ENCODE measurements at places on chromosomes 7 and 10.

DNA sequence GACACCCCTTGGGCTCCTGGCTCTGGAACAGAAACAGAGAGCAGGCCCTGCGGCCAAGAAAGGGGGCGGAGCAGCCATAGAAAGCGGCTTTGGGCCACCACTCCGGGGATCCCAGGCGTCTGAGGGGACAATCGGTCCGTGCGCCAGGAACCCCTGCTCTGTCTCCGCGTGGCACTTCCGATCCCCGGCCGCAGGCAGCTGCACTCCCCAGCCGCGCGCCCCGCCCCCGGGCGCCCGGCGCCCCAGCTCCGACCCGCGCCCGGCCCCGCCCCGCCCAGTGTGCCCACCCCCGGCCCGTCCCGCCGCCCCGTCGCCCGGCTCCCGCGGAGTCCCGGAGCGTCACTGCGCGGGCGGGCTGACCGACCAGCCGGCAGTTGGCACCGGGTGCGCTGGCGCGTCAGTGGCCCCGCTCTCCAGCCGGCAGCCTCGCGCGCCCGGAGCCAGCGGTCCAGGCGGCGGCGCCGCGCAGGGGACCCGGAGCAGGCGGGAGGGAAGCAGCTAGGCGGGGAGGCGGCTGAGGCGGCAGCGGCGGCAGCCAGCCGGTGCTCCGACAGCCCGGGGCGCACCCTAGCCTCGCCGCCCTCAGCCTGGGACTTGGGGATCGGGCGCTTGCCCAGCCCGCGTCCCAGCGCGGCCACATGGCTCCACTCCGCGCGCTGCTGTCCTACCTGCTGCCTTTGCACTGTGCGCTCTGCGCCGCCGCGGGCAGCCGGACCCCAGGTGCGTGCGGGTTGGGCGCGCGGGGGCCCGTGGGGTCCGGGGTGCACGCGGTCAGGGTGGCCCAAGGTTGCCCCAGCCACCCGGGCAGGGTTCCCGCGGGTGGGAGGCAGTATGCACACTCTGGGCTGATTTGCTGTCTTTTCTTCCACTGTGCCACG, at the start of gene ADAMTS14:
ADAMTS14 (plus strand) TSS at position 342 of the 878 bp plus-strand sequence; CDS start at position 639, 297 bp downstream.
- DNase-seq, result no peak

DNA sequence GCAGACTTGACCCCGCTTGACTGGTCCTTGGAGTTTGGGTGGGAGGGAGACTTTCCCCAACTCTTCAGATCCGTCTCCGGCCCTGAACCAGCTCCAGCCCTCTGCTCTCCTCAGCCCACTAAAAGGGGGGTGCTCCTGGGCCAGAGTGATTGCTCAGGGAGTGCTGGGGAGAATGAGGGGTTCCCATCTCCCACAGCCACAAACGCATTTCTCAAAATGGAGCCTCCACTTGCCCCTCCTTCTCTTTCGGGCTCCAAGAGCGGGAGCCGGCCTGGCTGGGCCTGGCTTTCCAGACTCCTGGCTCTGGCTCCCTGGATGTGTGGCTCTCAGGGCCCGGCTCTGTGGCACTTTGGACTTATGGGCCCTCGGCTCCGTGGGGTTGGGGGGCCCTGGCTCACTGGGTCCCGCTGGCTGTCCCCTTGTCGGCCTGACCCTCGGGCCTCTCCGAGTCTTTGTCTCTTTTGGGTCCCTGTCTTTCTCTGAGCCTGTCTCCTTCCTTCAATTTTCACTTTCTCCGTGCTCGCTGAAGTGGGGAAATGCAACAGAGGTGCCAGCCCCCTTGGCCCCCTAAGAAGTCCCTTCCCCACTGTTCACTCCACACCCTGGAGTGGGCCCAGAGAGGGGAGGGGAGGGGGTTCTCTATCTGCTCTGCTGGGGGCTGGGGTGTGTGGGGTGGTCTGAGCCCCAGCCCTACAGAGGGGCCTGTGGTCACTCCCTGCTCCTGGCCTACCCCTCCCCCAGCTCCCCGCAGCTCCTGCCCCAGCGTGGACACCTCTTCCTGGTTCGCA, 713 bp downstream of the LZTS2 start:
- DNase-seq, result no peak

- no peak for DNase-seq
Observed at GRCh38 chr10:35276889-35277288, 59.4 kb upstream of the CCNY start.

DNA sequence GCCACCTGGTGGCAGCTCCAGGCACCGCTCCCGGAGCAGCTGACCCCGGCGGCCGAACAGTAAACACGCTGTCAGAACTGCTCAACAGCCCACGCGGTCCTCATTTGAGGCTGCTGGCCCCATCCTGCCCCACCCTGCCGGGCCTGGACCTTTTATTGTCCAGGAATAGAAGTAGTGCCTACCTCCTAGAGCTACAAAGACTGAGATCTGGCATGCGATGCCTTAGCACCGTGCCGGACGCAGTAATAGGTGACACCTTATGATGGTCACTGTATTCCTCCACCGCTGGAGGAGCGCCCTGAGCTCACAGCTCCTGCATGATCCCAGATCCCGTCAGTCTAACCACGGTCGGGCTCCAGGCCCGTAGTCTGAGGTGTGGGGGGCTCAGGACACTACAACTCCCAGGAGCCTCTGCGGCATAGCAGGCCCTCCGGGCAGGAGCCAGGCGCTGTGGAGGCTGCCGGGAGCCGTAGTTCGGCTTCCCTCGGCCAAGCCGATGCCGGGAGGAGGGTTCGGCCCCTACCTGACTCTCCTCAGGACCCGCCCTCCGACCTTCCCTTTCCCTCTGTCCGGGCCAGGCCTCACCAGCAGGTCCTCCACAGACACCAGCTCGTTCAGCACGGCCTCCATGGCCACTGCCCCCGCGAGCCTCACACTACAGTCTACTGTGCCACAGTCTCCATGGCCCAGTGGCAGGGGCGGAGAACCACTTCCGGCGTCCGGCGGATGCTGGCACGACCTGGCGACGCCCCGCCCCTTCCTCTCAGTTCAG, at the start of gene FIS1:
FIS1 (minus strand) TSS at position 707 of the 772 bp plus-strand sequence; CDS start at position 630, 77 bp downstream.
- peak; percentile 85 for DNase-seq

DNA sequence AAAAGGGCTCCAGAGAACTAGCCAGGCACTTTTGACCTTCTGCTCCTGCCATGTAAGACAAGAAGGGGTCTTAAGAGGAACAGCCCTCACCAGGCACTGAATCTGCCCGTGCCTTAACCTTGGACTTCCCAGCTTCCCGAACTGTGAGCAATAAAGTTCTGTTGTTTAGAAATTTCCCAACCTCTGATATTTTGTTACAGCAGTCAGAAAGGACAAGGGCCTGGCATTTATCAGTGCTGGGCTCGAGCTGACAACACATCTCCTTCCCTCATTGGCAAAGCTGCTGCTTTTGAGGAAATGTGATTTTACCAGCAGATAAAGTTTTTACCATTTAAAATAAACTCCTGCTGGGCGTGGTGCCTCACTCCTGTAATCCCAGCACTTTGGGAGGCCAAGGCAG, 103.5 kb downstream of the GPR26 start:
- DNase-seq, result no peak

DNA sequence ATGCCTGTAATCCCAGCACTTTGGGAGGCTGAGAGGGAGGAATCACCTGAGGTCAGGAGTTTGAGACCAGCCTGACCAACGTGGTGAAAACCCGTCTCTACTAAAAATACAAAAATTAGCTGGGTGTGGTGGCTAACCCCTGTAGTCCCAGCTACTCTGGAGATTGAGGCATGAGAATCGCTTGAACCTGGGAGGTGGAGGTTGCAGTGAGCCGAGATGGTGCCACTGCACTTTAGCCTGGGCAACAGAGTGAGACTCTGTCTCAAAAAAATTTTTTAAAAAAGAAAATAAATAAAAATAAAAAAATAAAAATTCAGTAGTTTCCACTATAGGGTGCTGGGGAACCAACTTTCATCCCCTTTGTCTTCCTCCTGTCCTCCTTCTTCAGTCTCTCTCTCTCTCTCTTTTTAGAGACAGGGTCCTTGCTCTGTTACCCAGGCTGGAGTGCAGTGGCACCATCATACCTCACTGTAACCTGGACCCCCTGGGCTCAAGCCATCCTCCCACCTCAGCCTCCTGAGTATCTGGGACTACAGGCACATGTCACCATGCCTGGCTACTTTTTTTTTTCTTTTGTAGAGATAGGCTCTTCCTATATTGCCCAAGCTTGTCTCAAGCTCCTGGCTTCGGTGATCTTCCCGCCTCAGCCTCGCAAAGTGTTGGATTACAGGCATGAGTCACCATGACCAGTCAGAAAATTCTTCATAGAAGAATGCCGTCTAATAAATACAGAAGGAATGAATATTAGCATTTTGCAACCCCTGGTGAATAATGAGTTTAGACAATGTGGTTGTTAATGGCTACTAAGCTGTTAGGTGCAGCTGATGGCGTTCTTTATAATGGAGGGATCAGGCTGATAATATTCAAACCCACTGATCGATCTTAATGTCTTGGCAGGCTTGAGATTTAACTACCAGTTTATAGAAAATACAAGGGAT, 20.6 kb downstream of the RBM20 start:
- peak; percentile 64 for DNase-seq

- no peak for DNase-seq
Observed at GRCh38 chr10:132329565-132330485, 2.2 kb upstream of the LRRC27 start.

DNA sequence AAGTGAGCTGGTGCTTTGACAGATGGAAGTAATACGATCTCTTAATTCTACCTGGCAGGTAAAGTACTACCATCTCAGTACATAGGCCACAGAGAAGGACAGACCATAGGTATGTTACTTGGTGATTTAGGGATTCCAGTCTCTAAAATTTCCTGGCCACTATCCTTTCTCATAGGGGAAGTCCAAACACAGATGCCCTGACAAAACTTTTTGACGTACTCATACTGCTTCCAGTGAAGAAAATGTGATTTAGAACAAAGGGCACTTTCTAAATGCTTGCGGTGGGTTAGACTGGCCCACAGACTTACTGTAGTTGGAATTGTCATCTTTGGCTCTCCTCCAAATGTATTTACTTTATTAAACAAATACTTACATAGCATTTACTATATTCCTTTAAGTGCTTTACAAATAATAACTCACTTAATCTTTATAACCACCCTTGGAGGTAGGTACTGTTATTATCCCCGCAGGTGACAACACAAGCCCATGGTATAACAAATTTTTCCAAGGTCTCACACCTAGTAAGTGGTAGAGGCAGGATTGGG, 3.0 kb downstream of the PI4K2A start:
- no peak for DNase-seq

GRCh38 chr7:55517191-55517633, 55.1 kb downstream of the VOPP1 start:
- no peak for DNase-seq

- DNase-seq, result no peak
Observed at GRCh38 chr7:134839298-134839697, 59.9 kb downstream of the CALD1 start.

DNA sequence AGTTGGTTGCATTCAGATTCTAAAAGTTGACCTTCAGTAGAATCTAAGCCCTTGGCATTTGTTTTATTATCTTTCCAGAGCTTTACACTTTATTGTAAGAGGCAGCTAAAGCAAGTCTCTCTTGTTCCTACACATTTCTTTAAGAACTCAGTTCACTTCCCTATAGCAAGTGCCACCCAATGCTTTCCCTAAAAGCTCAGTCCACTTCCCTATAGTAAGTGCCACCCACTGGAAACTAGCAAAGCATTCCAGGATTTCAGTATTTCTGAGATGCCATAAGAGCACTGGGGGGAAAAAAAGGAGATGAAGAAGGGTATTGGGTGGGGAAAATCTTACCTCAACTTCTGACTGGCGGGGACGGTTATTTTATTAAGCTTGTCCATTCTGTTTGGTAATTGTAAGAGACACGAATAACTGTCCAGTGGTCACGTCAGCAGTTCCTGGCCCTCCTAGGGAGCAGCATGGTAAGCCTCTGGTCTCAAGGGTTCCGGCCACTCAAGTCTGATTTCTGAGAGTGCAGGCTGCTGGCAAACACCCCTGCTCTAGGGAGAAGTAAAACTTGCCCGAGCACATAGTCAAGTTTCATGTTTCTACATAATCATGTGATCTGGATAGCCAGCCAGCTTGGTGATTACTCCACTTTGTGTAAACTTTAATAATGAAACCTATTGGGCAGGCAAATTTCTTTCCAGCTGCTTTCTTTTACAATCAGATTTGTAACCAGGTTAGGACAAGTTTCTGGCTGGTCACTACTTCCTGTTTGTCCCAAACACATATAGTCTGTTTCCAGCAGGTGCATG, at the start of gene BLNK:
BLNK (minus strand) TSS at position 554 of the 800 bp plus-strand sequence; CDS start at position 383, 171 bp downstream.
- no peak for DNase-seq

- DNase-seq, result no peak
Observed at GRCh38 chr10:131312478-131312836, 936 bp upstream of the TCERG1L start.

DNA sequence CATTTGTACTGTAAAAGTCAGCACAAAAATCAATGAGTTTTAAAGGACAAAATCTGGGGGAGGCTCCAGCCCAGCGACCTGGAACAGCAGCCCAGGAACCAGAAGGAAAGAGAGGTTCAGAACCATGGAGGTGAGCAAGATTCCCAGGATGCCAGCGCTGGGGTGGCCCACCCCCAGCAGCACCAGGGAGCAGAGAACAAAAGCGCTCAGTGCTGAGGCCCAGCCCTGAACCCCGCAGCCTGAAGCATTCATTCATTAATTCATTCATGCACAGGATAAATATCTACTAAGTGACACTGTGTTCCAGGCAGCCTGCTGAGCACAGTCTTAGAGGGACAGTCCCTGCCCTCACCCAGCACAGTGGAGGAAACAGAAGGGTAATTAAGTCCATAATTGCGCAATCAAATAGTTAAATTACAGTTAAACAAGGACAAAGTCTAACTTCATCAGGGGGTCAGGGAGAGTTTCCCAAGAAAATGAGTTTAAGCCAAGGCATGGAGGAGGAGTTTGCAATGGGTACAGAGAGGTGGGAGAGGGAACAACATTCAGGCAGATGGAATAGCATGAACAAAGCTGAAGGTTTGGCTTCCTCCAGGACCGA, 202.3 kb downstream of the GRID1 start:
- no peak for DNase-seq

DNA sequence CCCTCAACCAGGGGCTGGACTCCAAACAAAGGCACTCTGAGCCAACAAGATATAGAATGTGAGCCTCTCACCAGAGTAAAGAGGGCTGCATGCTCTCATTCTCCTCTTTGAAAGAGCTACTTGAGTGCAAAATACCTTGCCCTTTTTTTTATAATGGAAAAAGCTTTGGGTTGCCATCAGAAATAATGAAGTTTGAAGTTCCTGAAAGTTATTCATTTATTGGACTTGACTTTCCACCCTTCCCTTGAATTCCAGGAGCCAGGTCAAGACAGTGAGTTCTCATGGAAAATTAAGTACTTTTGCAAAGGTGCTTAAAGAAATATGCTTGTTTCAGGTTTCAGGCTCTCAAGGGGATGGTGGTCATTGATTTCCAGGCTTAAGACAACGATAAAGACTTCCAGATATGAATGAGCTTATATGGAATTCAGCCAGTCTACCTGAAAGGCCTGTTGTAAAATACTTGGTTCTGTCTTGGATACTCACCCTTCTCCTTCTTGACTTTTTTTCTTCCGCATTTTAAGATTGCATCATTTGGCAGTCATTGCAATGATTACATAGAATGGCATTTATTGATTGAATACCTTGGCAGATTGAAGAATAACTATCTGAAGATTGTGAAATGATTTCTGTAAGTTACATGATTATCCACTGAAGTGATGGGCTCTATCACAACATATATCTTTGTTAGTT, 696.4 kb downstream of the INHBA start:
- no peak for DNase-seq

DNA sequence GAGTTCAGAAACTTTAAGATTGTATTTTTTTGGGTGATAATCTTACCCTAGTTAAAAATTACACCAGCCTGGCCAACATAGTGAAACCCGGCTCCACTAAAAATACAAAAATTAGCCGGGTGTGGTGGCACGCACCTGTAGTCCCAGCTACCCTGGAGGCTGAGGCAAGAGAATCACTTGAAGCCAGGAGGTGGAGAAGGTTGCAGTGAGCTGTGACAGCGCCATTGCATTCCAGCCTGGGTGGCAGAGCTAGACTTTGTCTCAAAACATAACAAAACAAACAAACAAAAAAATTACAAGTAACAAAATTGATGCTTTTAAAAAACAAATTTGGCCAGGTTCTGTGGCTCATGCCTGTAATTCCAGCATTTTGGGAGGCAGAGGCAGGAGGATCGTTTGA, 76.7 kb downstream of the ANKRD61 start:
- DNase-seq, result no peak

All from Panc1 (cell line).